ENCODE measurements at places on chromosomes 7 and 10.

DNA sequence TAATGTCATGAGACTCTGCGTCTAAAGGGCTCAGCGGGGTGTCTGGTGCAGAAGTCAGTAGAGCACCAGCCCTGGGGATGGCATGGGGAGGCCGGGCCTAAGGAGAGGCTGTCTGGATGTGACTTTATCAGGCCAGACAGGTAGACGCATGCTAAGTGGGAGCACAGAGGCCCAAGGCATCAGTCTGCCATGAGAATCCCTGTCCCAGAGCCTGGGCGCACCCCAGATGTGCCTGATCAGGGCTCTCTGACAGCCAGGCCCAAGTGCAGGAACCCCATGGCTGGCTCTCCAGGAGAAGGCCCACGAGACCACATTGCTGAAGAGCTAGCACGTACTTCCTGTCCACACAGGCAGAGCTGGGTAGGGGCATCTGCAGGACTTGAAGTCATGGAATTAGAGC, 48.0 kb upstream of the CPXM2 start:
- no peak for DNase-seq

GRCh38 chr10:61763778-61764177, 101.0 kb downstream of the CABCOCO1 start:
- DNase-seq = no peak

DNA sequence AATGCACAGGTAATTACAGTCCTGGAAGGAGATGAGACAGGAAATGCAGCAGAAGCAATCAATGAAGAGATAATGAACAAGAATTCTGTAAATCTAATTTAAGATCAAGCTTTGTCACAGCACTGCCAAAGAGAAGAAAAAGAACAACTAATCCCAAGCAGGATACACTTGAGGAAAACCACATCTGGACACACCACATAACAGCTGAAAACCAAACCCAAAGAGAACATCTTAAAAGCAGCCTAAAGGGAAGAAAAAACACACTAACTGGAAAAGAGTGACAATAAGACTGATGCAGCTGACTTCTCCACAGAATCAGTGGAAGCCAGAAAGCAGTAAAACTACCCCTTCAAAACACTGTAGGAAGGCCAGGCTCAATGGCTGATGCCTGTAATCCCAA, 10.2 kb downstream of the CYTH3 start:
- DNase-seq = no peak

DNA sequence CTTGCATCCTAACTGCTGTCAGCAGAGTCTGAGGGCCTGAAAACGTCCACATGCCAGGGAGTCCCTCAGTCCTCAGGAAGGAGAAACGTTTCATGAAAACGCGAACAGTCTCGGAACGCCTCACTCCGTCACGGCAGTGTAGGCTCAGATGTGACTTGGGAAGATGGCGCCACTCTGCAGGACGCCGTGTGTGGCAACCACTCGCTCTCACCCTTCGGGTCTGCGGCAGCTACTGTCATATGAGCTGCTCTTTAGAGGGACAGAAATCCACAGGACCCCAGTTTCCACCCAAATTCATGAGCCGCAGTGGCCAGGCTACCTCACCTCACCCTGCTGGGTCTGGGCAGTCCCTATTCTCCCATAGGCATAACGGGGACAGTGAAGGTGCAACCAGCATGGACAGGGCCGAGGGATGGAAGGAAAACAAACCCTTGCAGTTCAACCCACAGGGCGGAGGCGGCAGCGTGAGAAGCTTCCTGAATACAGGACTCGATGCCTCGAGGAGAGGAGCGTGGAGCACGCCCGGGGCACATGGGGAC, 438.3 kb downstream of the DNAJB6 start:
- DNase-seq = no peak

DNA sequence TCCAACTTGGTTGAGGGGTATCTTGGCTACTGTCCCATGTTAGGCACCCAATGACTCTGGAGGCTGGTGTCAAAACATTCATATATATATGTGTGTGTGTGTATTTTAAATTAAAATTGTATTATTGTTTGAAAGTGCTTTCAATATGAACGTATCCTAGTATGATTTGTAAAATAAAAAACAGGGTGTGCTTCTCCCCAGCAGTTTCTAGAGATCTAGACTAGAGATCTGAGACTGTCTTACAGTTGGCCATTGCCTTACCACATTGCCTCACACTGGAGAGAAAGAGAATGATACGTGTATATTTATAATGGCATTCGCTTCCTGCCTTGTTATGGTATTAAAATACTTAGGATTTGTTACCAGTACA, 1.2 kb downstream of the BAG3 start:
- DNase-seq = peak; percentile 55

GRCh38 chr10:103463499-103463898, 4.8 kb upstream of the CALHM1 start:
- no peak for DNase-seq
